NT2/D1 (cell line): ENCODE measurements at places on chromosomes 13 and 19.

DNA sequence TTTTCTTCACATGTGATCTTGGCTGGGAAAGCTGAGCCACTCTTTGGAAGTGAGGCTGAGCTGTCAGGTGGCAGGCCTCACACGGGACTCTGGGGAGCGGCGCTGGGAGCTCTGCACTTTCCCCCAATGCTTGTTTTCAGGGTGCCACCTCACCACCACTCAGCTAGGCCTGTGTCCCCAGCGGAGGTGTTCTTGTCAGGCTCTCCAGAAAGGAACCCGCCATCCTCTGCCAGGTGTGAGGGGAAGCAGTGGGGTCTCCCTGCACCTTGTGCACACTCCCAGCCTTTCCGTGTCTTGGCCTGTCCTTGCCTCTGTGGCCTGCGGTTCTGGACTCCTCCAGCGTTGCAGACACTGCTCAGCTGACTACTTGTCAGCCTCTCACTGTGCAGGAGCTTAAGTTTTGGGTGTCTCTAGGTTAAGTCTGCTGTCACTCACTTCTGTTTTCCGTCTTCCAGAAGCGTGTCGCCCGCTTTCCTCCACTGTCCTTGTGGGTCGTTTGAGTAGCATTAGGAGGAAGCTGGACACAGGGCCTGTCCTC, 51.9 kb downstream of the GGACT start:
- no peak for DNase-seq

DNA sequence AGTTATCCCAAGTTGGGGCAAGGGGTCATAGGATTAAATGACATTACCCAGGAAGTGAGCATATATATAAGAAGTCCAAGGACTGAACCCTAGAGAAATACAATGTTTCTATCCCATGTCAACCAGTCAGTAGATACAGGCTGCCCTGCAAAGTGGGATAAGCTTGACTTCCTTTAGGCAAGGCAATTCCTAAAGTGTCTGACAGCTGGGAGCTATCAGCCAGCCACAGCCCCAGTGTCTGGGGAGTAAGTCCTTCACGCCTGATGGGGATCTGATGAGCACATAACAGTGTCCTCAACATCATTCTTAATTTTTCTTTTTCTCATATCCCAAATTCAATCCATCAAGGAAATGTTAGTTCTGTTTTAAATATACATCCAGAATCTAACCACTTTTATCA, 54.1 kb downstream of the DNAJC15 start:
- DNase-seq = no peak

GRCh38 chr13:101452519-101453485, at the start of gene ITGBL1:
ITGBL1 (plus strand) TSS chr13:101452675; CDS start chr13:101452834, 159 bp downstream.
- no peak for DNase-seq

DNA sequence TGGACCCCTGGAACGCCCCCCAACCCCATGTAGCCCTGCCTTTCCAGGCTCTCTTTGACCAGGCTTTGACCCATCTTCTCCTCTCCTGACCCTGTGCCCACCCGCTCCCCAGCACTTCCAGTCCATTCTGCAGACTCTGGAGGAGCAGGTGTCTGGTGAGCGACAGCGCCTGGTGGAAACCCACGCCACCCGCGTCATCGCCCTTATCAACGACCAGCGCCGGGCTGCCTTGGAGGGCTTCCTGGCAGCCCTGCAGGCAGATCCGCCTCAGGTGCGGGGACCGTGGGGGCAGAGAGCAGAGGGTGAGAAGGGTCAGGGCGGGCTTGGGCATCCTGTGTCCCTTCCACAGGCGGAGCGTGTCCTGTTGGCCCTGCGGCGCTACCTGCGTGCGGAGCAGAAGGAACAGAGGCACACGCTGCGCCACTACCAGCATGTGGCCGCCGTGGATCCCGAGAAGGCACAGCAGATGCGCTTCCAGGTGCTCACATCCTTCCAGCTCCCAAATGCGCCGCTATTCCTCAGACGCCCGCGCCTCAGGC, 6.1 kb downstream of the APLP1 start:
- DNase-seq = no peak

DNA sequence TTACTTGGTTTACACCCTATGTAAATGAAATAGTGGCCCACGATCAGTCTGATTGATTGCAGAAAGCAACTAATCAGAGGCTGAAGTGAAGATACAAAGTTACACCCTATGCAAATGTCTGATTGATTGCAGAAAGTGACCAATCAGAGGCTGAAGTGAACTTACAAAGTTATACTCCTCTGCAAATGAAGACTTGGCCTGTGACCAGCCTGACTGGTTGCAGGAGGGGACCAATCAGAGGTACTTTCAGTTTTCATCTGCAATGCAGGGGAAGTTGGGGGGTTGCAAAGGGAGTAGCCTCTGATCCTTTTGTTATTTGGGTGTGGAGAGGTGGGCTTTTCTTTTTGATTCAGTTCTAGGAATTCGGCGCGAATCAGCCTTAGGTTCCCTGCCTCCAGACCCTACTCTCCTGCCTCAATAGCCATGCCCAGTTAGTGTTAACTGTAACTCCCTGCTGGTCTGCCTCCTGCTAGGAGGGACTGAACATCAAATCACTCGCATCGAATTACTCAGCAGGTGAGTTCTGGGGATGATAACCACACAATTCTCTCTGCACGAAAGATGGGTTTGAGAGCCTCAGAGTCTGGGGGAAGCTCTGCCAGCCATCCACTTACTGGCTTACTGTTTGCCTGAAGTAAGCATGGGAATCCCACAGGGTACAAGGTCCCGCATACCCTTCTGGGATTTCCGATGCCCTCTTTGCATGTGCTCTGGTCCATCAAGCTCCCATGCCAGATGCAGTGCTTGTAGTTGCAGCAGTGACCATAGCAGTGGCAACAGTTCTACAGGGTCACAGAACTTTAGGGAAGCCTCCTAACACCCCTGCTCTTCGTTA, 7.5 kb downstream of the ARL11 start:
- no peak for DNase-seq

DNA sequence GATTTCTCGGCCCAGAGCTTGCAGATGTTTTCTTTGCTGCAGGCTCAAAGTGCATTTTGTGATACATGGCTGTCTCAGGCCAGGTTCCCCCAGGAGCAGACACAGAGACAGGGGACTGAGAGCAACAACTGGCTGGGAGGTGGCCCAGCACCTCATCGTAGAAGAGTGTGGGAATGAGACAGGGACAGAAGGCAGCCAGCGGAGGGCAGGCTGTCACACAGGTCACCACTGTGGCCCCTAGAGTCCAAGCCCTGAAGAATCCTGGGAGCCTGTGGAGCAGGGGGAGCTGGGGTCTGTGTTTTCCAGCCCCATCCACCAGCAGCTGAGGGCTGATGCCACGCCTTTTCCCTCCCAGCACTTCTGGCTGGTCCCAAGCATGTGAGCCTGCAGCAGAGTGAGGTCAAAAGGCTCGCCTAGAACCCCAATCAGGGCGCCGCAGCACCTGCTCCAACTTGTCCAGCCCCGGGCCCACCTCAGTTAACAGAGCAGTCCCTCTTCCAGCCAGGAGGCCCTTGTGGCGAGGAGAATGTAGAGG, 723.8 kb downstream of the UQCRFS1 start:
- no peak for DNase-seq

- no peak for DNase-seq
Observed at GRCh38 chr19:4952945-4953344, 16.0 kb upstream of the KDM4B start.

DNA sequence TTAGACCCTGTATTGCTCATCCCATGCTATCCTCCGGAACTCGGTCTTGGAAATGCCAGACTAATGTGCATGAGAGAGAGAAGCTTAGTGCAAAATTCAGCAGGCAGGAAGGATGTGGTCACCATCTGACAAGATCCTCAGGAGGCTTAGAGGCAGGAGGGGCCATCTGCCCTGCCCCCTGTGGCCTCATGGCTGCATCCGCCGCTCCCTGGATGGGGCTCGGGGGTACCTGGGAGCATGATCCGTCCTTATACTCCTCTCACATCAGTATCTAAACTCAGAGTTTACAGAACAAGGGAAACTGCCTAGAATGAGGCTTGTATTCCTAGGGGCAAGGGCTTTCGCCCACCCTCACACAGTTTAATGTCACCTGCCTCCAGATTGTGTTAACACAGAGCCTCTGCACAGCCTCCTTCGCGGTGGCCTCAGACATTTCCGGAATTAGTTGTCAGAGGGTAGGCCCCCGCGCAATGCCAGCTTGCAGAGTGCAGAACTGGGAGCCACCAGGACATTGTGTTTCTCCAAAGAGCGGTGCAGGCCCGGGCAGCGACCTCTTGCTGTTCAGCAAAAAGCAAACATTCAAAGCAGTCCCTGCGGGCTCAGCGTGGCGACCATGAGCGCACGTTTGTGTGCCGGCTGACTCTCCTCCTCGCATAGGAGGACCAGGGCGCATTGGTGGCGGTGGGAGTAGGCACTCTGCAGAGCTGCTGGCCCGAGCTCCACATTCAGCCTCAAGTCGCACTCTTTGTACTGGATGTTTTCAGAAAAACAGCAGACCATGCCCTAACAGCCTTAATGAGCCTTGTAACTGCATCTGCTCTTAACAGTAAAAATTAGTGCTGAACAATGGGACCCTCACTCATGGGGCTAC, 39.1 kb downstream of the GPR12 start:
- no peak for DNase-seq

GRCh38 chr13:41919031-41919740, 41.7 kb downstream of the VWA8 start:
- no peak for DNase-seq

DNA sequence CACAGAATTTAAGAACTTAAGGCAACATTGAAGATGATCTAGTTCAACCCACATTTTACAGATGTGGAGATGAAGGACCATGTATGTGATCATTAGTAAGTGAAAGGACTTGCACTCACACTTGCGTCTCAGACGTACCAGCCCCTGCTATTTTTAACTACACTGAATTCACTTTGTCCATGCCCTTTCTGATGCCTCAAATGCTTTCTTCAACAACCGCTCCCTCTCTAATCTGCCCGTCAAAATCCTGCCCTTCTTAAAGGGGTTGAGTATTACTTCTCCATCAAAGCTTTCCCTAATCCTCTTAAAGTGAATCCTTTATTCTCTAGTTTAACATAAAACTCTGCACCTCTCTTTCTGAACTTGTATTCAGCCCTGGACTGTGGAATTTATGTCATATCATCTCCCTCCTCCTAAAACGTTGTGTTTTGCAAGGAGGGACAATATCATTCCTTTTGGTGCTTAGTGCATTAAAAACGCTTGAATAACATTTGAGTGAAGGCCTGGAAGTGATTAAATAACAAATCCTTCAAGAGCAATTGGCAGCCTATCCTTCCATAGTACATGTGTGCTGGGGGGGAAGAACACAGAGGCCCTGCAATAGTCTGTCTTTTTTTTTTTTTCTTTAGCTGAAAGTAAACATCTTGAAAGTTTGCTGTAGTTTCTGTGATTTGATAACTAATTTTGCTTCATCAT, 493.3 kb downstream of the LMO7 start:
- no peak for DNase-seq

- no peak for DNase-seq
Observed at GRCh38 chr19:12785431-12786031, 5.8 kb upstream of the JUNB start.

DNA sequence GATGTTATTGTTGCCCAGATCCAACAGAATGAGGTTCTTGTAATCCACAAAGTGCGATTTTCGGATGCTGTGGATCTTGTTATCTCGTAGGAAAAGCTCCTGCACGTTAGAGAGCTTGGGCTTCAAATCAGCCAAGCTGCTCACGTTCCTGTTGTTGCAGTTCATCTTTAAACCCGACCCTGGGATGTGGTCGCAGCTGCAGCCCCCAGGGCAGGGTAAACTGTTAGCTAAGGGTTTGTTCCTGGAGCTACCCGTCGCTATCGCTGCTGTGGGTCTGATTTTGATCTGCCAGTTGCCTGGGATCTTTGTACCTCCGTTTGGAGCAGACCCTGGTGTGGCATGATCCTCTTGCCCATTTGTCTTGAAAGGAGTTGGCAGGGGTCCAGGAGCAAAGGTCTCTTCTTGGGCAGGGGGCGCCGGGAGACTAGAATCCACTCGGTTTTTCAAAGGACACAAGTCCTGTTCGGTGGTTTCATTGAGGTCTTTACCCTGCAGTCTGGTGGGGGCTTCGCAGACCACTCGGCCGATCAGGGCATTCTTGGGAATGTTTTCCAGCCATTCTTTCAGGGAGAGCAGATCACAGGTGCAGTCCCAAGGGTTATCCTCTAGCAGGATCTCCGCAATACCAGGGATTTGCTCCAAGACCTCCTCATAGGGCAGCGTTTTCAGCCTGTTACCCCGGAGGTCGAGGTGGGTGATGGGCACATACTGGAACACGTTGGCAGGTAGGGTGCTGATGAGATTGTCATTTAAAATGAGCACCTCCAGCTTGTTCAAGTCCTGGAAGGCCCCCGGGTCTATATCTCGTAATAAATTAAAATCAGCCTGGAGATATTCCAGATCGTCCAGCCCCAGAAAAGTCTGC, 1.8 kb downstream of the SLITRK1 start:
- no peak for DNase-seq

GRCh38 chr13:48510698-48511097, 22.2 kb downstream of the RCBTB2 start:
- no peak for DNase-seq

DNA sequence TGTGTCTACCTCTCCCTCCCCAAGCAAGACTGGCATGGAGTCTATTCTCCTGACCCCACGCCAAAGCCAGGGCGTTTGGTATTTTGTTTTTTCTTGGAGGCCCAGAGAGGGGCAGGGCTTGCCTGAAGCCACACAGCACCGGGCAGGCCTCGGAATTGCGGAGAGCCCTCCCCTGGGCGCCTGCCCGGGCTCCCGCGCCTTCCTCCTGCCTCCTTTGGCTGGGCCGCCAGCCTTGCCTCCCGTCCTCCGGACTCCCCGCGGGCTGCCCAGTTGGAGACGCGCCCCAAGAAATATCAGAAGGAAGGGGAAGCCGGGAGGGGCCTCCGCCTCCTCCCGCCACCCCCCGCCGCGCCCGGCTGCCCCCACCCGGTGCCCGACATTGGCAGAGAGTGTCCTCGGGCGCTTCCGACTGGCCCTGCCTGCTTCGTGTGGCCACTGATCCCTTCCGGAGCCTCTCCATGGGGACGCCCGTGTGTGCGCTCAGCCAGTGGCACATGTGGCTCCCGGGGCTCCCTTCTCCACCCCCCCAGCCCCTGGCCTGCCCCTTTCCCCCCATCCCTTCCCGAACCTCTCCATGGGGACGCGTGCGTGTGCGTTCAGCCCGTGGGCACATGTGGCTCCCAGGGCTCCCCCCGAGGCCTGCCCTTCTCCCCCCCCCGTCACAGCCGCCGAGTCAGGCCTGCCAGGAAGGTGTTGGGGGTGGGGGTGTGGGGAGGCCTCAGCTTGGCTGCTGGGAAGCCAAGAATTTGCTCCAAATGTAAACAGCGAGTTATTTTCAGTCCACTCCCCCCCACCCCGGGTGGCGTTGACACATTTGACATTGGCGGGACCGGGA, 37.3 kb downstream of the NFIC start:
- DNase-seq = no peak
